ENCODE measurements at places on chromosomes 2 and 18. TPM values are rescaled to one million over a fixed set of nuclear protein-coding genes. Genes with fewer than 3 reads are reported as not detected.

The GFPT1 gene
- polyA plus RNA-seq: 3.5 TPM

The PJVK gene
- 8.2 TPM for polyA plus RNA-seq

The DTNA gene
- 3.0 TPM for polyA plus RNA-seq

The PRSS56 gene
- 0.04 TPM for polyA plus RNA-seq
